ENCODE measurements at places on chromosomes 1 and 21.

DNA sequence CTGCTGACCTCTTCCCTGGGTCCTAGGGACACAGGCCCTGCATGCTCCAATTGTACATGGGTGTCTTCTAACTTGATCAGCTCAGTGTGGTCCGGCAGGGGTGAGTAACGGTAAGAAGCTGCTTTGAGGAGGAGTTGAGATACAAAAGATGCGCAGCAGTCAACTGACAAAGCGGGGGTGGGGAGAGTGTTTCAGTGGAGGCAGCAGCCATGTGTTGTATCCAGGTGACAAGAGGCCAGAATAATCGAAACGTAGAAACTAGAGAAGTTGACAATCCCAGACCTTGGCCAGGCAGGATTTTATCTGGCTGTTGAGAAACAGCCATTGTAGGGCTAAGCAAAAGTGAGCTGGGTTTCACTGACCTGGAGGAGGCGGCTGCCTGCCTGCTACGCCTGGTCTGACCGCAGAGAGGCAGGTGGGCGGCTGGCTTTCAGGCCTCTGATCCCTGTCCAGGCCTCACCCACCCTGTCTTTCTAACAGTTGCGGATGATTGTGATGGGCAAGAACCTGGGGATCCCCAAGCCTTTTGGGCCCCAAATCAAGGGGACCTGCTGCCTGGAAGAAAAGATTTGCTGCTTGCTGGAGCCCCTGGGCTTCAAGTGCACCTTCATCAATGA lies 28.8 kb downstream of the PADI6 start:
- no peak for DNase-seq

- DNase-seq: no peak
Observed at GRCh38 chr1:169484101-169484500, 1.6 kb downstream of the SLC19A2 start.

- no peak for DNase-seq
Observed at GRCh38 chr1:18652791-18653190, 22.1 kb downstream of the PAX7 start.

DNA sequence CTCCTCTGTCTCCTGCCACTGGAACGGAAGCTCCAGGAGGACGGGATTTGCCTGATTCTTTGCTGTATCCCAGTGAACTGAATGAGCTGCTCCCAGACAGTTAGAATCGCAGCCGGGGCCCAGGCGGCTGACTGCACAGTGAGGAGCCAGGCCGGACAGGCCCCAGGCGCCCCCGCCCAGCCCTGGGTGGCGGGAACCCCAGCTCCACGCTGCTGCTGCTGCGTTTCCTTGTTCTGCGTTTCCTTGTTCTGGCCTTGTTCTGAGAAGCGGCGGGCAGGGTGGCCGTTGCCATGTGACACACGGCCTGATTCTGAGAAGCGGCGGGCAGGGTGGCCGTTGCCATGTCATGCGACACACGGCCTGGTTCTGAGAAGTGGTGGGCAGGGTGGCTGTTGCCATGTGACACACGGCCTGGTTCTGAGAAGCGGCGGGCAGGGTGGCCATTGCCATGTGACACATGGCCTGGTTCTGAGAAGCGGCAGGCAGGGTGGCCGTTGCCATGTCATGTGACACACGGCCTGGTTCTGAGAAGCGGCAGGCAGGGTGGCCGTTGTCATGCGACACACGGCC lies 56.2 kb downstream of the SLC37A1 start:
- DNase-seq: no peak

DNA sequence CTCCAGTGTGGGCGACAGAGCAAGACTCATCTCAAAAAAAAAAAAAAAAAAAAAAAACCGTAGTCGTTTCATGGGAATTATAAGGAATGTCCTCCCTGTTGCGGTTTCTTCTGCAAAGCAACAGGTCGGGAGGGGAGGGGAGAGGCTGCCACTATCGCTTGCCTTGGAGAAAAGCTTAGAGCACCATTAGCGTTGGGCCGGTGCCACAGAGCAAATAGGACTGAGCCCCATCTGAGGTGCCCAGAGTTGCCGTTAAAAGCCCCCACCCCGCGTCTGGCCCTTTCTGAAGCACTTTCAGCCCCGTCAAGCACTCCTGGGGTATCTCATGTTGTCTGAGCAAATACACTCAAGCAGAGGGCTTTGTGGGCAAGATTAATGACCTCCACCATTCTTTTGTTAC lies 2.2 kb downstream of the RIPPLY3 start:
- DNase-seq: no peak

GRCh38 chr1:53902235-53903138 lies 8.5 kb downstream of the DIO1 start:
- DNase-seq: no peak

GRCh38 chr1:200873671-200874397 lies 1.1 kb downstream of the GPR25 start:
- DNase-seq: no peak

DNA sequence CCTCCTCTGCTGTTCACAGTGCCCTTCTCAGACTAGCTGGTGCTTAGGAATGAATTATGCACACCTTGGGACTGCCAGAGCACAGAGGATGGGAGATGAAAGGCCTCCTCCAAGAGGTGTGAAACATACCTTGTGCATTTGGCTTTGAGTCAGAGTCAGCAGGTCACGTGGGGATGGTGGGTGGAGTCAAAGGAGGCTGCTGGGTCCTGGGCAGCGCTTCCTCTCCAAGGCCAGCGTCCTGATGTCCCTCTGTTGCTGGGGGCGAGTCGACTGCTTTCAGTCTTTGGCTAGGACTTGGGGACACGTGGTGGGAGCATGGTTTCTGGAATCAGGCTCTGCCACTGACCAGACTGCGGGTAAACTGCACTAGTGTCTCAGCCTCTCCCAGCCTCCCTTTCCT lies 91.2 kb downstream of the AJAP1 start:
- no peak for DNase-seq

DNA sequence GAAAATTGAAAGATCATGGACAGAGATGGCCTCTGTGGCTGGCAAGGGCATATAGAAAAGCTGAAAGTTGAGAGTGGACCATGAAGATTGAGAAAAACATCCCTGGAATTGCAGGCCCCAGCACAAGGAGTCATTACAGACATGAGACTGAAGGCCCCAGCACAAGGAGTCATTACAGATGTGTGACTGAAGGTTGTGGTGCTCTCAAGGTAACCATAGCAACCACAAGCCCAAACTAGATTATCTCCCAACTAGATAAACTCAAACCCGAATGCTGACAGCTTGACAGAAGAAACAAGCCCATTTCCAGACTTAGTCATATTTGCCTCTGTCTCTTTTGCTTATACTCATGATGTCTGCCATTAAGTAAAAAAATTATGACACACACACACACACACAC lies 1252.1 kb upstream of the ADGRL4 start:
- no peak for DNase-seq

DNA sequence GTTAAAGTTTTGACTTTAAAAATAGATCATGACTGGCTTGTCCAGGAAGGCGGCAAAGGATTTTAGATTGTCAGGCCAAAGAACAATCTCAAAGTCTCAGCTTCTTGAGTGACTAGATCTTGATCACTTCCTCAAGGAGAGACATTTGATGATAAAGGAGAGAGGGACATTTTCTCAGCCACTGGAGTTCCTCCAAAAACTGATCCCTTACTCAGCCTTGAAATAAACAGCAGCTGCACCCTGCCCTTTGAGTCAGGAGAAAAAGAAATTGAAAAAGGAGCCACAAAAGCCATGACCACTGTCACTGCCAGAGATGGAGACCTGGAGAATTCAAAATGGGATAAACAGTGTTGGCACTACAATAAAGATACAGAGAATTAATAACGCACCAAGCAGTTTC lies 288.4 kb upstream of the PRMT6 start:
- no peak for DNase-seq

DNA sequence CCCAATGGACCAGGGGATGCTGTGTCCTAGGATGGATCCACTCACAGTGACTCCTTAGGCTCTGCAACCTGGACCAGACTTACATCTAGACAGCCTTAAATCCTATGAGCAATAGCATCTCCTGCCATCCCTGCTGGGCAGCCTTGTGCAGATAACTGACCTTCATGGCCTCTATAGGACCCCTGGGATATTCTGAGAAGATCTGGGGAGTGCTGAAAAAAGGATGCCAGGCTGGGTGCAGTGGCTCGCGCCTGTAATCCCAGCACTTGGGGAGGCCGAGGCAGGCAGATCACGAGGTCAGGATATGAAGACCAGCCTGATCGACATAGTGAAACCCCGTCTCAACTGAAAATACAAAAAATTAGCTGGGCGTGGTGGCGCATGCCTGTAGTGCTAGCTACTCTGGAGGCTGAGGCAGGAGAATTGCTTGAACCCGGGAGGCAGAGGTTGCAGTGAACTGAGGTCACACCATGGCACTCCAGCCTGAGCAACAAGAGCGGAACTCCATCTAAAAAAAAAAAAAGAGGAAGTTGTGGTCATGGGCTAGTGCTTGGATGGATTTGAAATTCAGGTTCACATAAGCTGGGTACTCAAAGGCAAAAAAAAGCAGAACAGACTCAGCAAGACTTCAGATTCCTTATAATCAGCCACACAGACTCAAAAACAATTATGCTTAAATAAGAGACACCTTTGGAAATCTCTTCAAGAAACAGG lies 10.9 kb upstream of the SH2D1B start:
- peak; percentile 69 for DNase-seq

DNA sequence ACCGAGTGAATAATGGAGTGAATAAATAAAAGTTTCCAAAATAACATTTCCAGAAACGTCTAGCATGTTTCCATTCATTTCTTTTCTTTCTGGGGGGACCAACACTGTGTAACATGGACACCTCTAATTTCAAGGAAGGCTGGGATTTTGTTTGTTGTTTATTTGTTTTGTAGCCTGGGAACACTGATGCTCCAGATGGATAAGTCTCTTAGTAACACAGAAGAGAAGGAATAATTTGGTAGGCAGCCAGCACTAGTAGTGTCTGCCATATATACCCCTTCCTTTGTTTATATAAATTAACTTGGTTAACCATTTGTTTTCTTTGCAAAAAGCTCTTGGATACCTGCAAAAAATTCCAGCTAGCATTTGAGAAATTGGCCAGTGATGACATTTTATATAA lies 411.4 kb upstream of the DEPDC1 start:
- DNase-seq: no peak

DNA sequence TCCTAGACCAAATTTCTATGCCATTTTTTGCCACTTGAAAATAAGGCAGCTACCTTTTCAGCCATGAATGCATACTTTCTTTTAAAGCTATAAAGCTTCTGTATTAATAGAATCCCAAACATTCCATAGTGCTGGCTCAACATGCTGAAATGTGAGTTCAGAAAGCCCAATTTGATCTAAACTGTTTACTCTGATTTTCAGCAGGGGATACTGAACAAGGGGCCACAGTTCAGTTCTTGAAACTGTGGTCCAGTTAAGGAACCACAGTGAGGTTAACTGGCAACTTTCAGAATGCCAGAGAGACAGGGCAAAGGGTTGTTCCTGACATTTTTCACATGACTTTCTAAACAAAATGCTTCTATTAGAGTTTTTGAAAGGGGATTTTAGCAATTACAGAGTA lies 85.7 kb upstream of the COL11A1 start:
- DNase-seq: no peak

GRCh38 chr1:94004924-94005323 lies 95.7 kb upstream of the GCLM start:
- no peak for DNase-seq

DNA sequence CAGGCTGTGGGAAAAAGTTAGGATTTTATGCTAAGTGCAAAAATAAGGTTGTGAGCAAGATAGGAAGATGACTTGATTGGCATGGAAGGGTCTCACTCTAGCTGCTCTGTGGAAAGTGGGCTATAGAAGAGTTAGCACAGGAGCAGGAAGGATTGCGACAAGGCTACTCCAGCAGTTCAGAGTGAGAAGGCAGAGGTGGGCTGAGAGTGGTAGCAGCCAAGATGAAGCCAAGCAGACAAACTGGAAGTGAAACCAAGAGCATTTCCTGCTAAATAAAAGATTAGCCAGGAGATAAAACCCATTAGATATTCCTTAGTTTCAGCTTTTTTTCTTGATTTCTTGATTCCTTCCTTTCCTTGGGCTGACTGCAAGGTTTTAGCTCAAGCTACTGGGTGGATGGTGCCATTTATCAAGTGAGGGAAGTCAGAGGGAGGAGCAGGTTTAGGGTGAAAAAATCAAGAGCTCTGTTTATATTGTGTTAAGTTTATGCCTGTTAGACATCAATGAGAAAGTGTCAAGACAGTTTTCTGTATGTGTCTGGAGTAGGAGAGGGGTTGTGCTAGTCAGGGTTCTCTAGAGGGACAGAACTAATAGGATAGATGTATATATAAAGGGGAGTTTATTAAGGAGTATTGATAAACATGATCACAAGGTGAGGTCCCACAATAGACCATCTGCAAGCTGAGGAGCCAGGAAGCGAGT lies 33.1 kb upstream of the ZNF644 start:
- DNase-seq: no peak

DNA sequence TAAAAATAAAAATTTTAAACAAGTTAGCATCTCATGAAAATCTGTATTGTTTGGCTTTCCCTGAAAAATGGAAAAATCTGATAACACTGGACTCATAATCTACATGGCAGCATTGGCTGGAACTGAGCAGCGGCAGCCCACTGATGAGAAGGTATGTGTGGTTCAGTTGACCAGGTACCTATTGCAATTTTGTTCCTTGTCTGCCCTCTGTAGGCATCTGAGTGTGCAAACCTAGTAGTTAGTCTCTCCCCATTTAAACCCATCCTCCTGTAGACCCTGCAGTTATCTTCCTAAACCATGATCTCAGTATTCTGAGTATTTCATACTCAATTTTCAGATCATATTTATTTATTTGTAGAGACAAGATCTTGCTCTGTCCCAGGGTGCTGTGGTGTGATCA lies 59.4 kb upstream of the SERBP1 start:
- peak; percentile 59 for DNase-seq

DNA sequence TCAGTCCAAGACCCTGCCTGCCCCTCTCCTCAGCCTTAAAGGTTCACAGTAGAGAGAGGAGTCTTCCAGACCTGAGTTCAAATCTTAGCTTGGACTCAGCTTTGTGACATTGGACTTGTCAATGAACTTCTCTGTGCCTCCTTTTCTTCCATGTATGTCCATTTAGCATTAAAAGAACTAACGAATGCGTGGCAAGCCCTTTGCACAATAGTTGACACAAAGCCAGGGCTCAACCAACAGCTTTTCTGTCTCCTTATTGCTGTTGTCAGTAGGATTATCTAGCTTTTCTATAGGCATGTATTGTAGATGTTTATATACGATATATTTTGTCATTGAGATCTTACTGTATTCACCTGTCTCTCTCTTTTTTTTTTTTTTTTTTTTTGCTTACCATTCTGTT lies 450.8 kb downstream of the PTPRU start:
- DNase-seq: no peak

GRCh38 chr1:25771221-25772114 lies 28.5 kb upstream of the SELENON start:
- DNase-seq: peak; percentile 81

GRCh38 chr1:24276791-24277190 lies 42.4 kb upstream of the GRHL3 start:
- no peak for DNase-seq

- DNase-seq: peak; percentile 44
Observed at GRCh38 chr1:162878000-162878596, 17.1 kb upstream of the CCDC190 start.

- no peak for DNase-seq
Observed at GRCh38 chr1:245603311-245603865, 448.6 kb downstream of the KIF26B start.

Measured in hematopoietic multipotent progenitor cell treated with erythropoietin and hydrocortisone succinate and interleukin-3 and kit ligand, for 6 days (in vitro differentiated cells).